Endothelial cell (in vitro differentiated cells): ENCODE measurements at places on chromosomes 1 and 21. TPM values are rescaled to one million over a fixed set of nuclear protein-coding genes. Genes with fewer than 3 reads are reported as not detected.

DNA sequence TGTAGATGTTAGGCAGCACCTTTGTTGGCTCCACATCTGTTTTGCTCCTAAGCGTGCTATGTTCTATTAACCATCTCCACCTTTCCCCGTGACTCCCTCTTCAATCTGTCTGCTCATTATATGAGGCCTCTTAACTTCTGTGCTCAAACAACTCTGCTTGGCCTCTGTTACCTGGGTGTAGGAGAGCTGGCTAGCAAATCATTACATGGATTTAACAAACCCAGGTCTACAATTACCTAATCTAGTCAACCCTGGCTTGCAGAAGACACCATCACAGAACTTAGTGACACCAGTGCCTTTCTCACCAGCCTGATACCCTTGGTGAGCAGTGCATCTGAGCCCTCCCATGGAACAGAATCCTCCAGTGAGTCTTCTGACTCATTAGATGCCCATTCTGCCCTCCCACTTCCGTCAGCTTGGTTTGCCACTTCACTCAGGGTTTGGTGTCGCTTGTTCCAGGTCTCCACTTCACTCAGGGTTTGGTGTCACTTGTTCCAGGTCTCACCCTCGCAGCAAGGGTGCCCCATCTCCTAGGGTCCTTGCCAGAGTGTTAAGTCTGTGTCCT lies 92.0 kb upstream of the KIF26B start:
- no peak for DNase-seq

The ZBTB37 gene
- 10.1 TPM for total RNA-seq

The MORN1 gene
- 12.1 TPM for total RNA-seq

The IGSF3 gene
- 29.4 TPM for total RNA-seq

The MYCL gene
- total RNA-seq: 20.1 TPM

The OR10Z1 gene
- total RNA-seq: not detected

The CHRM3 gene
- total RNA-seq: 41.7 TPM
